Ovary (tissue), 10 donors: ENCODE measurements at places on chromosomes 7 and 10. TPM values are rescaled to one million over a fixed set of nuclear protein-coding genes. Genes with fewer than 3 reads are reported as not detected.

Gene GNGT1
- 0.42 TPM for polyA plus RNA-seq

Gene SYCE1
- polyA plus RNA-seq, result 8.1 TPM

Gene TAS2R39
- polyA plus RNA-seq, result not detected

Gene ITIH5
- polyA plus RNA-seq, result 26.6 TPM

- H3K36me3 ChIP-seq, result no peaks in the 10 kb centered on the region
- no peaks in the 10 kb centered on the region for H3K27me3 ChIP-seq
- H3K4me3 ChIP-seq, result no peak overlapping the region
These were observed 285.2 kb upstream of the KLF6 start for GRCh38 chr10:4070184-4070583.

- no peaks in the 10 kb centered on the region for H3K4me1 ChIP-seq
- H3K36me3 ChIP-seq, result no peaks in the 10 kb centered on the region
- H3K4me3 ChIP-seq, result no peak overlapping the region
- H3K27me3 ChIP-seq, result no peaks in the 10 kb centered on the region
- no peak overlapping the region for H3K27ac ChIP-seq
These were observed 226.6 kb downstream of the PAXIP1 start for GRCh38 chr7:154776350-154776749.
